H1 (cell line): ENCODE measurements at places on chromosomes 3 and 15. TPM values are rescaled to one million over a fixed set of nuclear protein-coding genes. Genes with fewer than 3 reads are reported as not detected.

DNA sequence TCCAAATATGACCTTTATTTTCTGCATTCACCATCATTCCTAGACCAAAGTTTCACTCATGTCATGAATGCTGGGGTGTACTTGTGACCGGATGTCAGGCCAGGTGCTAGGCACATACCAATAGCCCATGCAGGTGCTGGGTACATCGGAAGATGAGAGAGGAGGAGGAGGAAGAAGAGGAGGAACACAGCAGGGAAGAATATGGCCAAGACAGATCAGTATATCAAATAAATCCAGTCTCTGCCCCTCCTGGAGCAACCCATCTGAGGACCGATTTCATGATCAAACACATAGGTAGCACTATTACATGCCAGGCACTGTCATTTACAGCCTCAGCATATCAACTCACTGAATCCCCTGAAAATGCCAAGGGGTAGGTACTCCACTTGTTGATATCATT lies 3.0 kb upstream of the WNT7A start:
- no peak for DNase-seq

The ZBED2 gene
- not detected in 2 replicates for total RNA-seq

DNA sequence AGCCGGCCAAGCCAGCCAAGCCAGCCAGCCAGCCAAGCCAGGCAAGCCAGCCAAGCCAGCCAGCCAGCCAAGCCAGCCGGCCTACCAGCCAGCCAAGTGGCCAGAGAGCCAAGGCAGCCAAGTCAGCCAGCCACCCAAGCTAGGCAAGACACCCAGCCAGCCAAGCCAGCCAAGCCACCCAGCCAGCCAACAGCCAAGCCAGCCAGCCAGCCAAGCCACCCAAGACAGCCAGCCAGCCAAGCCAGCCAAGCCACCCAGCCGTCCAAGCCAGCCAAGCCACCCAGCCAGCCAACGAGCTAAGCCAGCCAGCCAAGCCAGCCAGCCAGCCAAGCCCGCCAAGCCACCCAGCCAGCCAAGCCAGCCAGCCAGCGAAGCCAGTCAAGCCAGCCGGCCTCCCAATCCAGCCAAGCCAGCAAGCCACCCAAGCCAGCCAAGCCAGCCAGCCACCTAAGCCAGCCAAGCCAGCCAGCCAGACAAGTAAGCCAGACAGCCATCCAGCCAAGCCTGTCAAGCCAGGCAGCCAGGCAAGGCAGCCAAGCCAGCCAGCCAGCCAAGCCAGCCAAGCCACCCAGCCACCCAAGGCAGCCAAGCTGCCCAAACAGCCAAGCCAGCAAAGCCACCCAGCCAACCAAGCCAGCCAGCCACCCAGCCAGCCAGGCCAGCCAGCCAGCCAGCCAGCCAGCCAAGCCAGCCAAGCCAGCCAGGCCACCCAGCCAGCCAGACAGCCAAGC lies 200.5 kb downstream of the GOLGA6L6 start:
- DNase-seq = no peak

The HTR3E gene
- total RNA-seq = not detected in 2 replicates

GRCh38 chr3:182239316-182239715 lies 527.6 kb downstream of the SOX2 start:
- no peak for DNase-seq

The PROS1 gene
- 2.5 and 2.9 TPM in 2 replicates for total RNA-seq

The NPAP1 gene
- total RNA-seq = 0.07 TPM in 1 of 2 replicates, not detected in the other

- no peak for DNase-seq
These were observed 19.0 kb upstream of the TRAK1 start for GRCh38 chr3:42071904-42072812.

The KCNAB1 gene
- total RNA-seq = 2.3 and 2.4 TPM in 2 replicates

- DNase-seq = no peak
These were observed 2.1 kb upstream of the CLDN18 start for GRCh38 chr3:138007898-138008297.

- DNase-seq = no peak
These were observed 14.3 kb downstream of the BCL2L10 start for GRCh38 chr15:52098323-52098722.

- no peak for DNase-seq
These were observed 15.6 kb upstream of the FILIP1L start for GRCh38 chr3:100129941-100130340.

GRCh38 chr15:60130398-60130797 lies 126.3 kb downstream of the FOXB1 start:
- DNase-seq = no peak

The HACL1 gene
- 45.7 and 46.0 TPM in 2 replicates for total RNA-seq

The DPP8 gene
- 26.0 and 27.2 TPM in 2 replicates for total RNA-seq

The CALML4 gene
- 9.3 and 12.5 TPM in 2 replicates for total RNA-seq

GRCh38 chr3:127544803-127545201 lies 45.7 kb downstream of the TPRA1 start:
- DNase-seq = no peak

The ASB14 gene
- not detected in 2 replicates for total RNA-seq

The ADPRH gene
- 4.1 and 4.2 TPM in 2 replicates for total RNA-seq

- DNase-seq = no peak
These were observed 151.7 kb upstream of the GRM7 start for GRCh38 chr3:6709178-6709577.

- DNase-seq = no peak
These were observed 422.8 kb upstream of the NAALADL2 start for GRCh38 chr3:174436367-174436766.

DNA sequence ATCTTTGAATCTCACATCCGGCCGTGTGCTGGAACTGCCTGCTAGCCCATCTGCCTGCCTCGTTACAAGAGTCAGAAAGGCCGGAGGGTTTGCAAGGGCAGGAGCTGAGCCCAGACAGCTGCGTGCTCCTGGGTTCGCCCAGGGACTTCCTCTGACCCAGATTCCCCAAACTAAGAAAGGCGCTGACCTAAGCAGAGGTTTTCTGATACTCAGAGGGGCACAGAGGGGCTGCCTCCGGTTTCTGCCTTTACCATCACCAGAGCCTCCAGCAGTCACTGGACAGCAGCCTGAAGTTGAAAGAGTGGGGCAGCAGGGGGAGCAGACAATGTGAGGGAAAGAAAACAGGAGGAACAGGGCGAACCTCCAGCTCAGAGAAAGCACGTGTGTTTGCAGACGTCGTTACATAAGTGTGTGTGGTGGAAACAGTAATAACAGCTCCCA lies 33.4 kb upstream of the RAD18 start:
- no peak for DNase-seq

DNA sequence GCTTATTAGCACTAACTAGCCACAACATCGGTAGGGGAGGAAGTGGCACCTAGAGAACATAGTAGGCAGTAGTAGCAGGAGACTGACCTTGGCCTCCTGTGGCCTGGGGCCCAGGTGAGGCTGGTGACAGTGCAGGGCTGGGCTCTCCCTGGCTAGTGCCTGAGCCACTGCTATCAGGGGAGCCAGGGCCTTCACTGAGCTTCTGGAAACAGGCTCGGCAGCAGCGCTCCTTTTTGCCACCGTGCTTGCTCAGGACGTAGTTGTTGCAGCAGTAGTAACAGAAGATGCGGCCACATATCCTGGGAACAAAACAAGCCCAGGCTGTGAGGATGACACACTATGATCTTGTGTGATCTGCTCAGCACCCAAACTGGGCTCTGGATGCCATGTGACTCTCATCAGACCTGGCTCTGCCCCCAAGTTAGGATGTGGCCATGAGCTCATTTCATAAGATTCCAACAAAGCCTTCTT lies 15.1 kb downstream of the CXCR6 start:
- no peak for DNase-seq

The GBE1 gene
- 6.4 and 7.3 TPM in 2 replicates for total RNA-seq

GRCh38 chr3:30819067-30819798 lies 75.2 kb downstream of the GADL1 start:
- DNase-seq = no peak

The LDHAL6B gene
- total RNA-seq = not detected in 2 replicates

The SLC6A20 gene
- not detected in 2 replicates for total RNA-seq

DNA sequence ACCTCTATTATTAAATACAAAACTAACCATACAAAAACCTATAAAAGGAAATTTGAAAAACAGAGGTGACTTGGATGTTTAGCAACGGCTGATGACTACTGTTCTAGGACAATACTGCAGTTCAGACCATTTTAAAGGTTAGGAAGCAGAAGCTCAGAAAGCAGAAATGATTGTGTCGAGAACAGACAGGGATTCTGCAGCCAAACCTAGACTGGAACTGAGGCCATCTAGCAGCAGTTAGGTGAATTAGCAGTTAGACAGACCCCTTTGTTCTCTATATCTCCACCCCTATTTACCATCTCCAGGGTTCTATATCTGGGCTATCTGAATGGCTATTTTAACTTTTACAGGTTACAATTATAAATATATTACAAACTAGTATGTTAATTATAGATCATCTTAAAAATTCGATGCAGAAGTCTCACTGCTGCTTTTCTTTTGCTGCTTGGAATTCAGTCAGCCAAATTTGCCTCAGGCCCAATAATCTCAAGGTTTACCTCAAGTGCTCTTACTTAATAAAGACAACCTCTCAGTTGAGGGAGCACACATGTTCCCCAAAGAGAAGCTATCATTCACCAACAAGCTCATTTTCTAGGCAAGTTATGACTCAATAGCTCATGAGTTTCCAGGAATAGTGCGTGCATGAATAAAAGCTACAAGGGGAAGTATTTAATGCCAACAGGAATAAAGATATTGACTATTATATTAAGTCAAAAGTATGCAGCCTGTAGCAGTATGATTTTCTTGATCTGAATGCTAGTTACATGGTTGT lies 9.3 kb upstream of the IL1RAP start:
- DNase-seq = no peak
